ENCODE measurements at places on chromosomes 7 and 10. TPM values are rescaled to one million over a fixed set of nuclear protein-coding genes. Genes with fewer than 3 reads are reported as not detected.

The MMD2 gene
- total RNA-seq, result not detected

DNA sequence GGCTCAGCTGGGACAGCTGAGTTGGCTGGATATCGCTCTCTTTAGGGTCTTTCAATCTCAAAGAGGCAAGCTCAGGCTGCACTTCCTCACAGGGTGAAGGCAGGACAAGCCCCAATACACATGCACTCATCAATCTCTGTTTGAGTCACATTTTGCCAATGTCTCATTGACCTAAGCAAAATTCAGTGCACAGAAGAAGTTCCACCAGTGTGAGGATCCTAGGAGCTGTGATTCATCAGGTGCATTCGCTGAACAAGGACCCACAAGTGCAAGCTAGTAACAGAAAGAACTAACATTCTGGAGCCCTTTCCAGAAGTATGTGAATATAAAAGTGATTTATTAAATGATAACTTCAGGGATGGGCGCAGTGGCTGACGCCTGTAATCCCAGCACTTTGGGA lies 477.2 kb downstream of the GPAM start:
- no peak overlapping the region for H3K4me3 ChIP-seq
- no peaks in the 10 kb centered on the region for H3K4me1 ChIP-seq
- H3K27ac ChIP-seq, result no peak overlapping the region
- no peaks in the 10 kb centered on the region for H3K27me3 ChIP-seq

DNA sequence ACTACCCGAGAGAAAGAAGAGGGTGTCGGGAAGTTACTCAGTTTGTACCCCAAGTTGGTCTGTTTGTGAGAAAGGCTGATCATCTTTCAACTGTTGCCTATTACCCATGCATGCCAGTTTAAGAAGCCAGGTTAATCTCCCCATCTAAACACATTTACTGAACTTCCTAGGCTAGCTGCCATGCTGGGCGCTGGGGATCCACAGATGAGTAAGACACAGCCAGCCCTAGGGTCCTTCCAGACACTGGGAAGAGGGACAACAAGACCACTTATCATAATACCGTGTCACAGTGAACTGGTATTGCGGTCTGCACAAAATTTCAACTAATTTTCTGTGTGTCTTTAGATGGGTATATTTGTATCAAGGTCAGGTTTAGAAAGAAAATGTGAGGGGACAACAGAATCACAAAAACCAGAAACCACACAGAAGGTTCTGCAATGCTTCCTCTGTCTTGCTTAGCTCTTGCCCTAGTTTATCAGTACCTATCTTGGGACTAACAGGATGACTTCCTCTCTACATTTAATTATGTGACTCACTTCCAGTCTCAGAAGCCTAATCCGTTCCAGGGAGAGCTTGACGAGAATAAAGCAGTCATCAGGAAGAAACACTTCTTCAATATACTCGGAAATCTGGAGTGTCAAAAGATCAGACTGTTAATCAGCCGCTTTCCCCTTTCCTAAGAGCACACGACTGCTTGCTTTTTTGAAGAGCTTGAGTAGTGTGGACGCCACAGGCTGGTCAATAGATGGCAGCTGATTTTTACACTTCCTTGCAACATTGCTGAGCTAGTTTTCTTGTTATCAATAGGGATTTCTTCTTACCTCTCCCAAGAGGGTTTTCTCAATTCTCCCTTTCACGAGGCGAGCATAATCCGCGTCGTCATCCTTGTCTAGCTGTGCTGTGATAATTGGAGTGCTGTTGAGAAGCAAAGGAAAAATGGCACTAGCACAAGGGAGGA lies 45.7 kb downstream of the POLR3A start:
- no peak overlapping the region for H3K4me3 ChIP-seq
- no peaks in the 10 kb centered on the region for H3K27me3 ChIP-seq
- H3K27ac ChIP-seq, result no peak overlapping the region
- no peak for DNase-seq

- no peak overlapping the region for H3K4me3 ChIP-seq
- no peak overlapping the region for H3K27ac ChIP-seq
- no peaks in the 10 kb centered on the region for H3K36me3 ChIP-seq
- peaks cover 51% of the 10 kb centered on the region for H3K27me3 ChIP-seq
- no peaks in the 10 kb centered on the region for H3K4me1 ChIP-seq
These were observed 79.6 kb upstream of the LRRC4 start for GRCh38 chr7:128110641-128111364.

GRCh38 chr7:27802999-27803398 lies 63.0 kb downstream of the TAX1BP1 start:
- H3K36me3 ChIP-seq, result peaks cover 25% of the 10 kb centered on the region
- no peak overlapping the region for H3K4me3 ChIP-seq
- H3K27ac ChIP-seq, result no peak overlapping the region
- H3K4me1 ChIP-seq, result no peaks in the 10 kb centered on the region
- DNase-seq, result no peak

The FAM25G gene
- not detected for total RNA-seq

The NOLC1 gene
- 65.5 TPM for total RNA-seq

DNA sequence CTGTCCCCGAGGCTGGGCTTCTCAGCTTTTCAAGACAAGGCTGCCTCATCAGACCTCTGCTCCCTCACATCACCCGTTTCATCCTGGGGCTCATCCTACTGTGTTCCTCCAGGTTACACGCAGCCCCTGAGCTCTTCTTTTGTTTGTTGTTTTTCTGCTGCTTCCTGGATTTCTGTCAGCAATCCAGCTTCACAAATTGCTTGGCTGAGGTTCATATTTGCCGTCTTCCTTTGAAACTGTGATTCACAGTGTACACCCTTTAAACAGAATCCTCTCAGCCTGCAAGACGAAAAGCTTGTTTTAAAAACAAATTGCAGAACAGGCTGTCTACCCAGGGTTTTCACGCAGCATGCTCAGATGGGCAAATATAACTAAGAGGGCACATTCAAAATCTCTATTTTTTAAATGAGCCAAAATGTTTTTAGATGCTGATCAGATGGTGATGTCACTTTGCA lies 39.1 kb upstream of the PARD3 start:
- no peak for DNase-seq
- peaks cover 2% of the 10 kb centered on the region for H3K27me3 ChIP-seq
- peak overlapping the region; percentile 13 for H3K4me3 ChIP-seq
- H3K36me3 ChIP-seq, result no peaks in the 10 kb centered on the region

The WDFY4 gene
- total RNA-seq, result 2.6 TPM

- H3K4me1 ChIP-seq, result peaks cover 14% of the 10 kb centered on the region
- H3K27me3 ChIP-seq, result no peaks in the 10 kb centered on the region
- no peak for DNase-seq
- peaks cover 9% of the 10 kb centered on the region for H3K36me3 ChIP-seq
These were observed 3.3 kb downstream of the MASTL start for GRCh38 chr10:27158421-27158820.

GRCh38 chr10:102814873-102815661 lies 22.1 kb downstream of the CYP17A1 start:
- H3K36me3 ChIP-seq, result peaks cover 26% of the 10 kb centered on the region
- H3K27me3 ChIP-seq, result no peaks in the 10 kb centered on the region
- peaks cover 29% of the 10 kb centered on the region for H3K4me1 ChIP-seq
- H3K4me3 ChIP-seq, result no peak overlapping the region

GRCh38 chr10:117312430-117312829 lies 62.8 kb downstream of the PDZD8 start:
- peaks cover 8% of the 10 kb centered on the region for H3K4me1 ChIP-seq
- no peak overlapping the region for H3K27ac ChIP-seq
- H3K27me3 ChIP-seq, result no peaks in the 10 kb centered on the region
- H3K36me3 ChIP-seq, result peaks cover 12% of the 10 kb centered on the region
- no peak overlapping the region for H3K4me3 ChIP-seq

- H3K27ac ChIP-seq, result no peak overlapping the region
- H3K36me3 ChIP-seq, result peaks cover 16% of the 10 kb centered on the region
- no peak for DNase-seq
- H3K27me3 ChIP-seq, result no peaks in the 10 kb centered on the region
These were observed 268.5 kb downstream of the ADK start for GRCh38 chr10:74419491-74419951.

The NT5C3A gene
- total RNA-seq, result 29.8 TPM

The LRRN3 gene
- total RNA-seq, result 9.4 TPM

- H3K27me3 ChIP-seq, result no peaks in the 10 kb centered on the region
- no peak overlapping the region for H3K27ac ChIP-seq
- no peaks in the 10 kb centered on the region for H3K36me3 ChIP-seq
- peaks cover 45% of the 10 kb centered on the region for H3K4me1 ChIP-seq
- no peak for DNase-seq
- H3K4me3 ChIP-seq, result no peak overlapping the region
These were observed 51.6 kb downstream of the CREB3L2 start for GRCh38 chr7:137950263-137950621.

DNA sequence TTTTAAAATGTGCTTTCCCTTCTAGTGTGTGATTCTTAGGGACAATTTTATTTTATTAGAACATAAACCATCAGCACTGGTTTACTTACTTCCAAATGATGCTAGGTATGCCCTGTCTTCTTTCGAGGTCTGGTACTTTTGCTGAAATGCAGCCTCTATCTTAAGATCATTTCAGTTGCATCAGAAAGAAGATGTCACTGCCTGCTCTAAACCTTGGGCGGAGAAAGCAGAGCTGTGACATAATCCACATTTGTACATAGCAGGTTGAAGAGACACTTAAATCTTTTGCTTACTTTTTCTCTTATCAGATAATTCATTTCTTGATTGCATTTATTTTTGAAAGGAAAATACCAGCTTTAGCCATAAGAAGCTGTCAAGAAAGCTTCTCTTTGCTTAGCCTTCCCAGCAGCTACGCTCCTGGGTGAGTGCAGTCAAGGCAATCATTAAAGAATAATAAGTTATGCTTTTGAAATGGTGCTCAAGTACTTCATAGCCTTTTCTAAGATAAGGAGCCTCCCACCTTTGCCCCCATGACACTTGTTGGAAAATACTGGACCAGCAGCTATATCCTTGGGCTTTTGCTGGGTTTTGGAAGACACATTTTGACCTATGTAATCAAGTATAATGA lies 108.4 kb upstream of the SAMD8 start:
- H3K4me3 ChIP-seq, result no peak overlapping the region
- H3K36me3 ChIP-seq, result peaks cover 30% of the 10 kb centered on the region
- no peak for DNase-seq

Measured in mesothelial cell of epicardium (in vitro differentiated cells).